ENCODE measurements at places on chromosomes 6 and 20. TPM values are rescaled to one million over a fixed set of nuclear protein-coding genes. Genes with fewer than 3 reads are reported as not detected.

RGS19 gene
- 20.2 TPM for total RNA-seq

ESF1 gene
- total RNA-seq, result 12.6 TPM

PEX6 gene
- total RNA-seq, result 22.6 TPM

RIPPLY2 gene
- 0.38 TPM for total RNA-seq

DDO gene
- total RNA-seq, result 3.6 TPM

TP53TG5 gene
- not detected for total RNA-seq

PAK5 gene
- 0.13 TPM for total RNA-seq

PAX1 gene
- not detected for total RNA-seq

SYCP2 gene
- 3.0 TPM for total RNA-seq

OR5V1 gene
- total RNA-seq, result not detected

SNPH gene
- total RNA-seq, result 3.1 TPM

PCK1 gene
- 29.7 TPM for total RNA-seq

TBX18 gene
- total RNA-seq, result 4.1 TPM

DPPA5 gene
- not detected for total RNA-seq

MTFR2 gene
- total RNA-seq, result 1.3 TPM

FKBP1C gene
- 0.25 TPM for total RNA-seq

MYCT1 gene
- total RNA-seq, result 14.2 TPM

MCCD1 gene
- 3.5 TPM for total RNA-seq

CLVS2 gene
- total RNA-seq, result not detected

SRSF12 gene
- 2.3 TPM for total RNA-seq

GINM1 gene
- 58.9 TPM for total RNA-seq

CTCFL gene
- total RNA-seq, result not detected

C20orf202 gene
- total RNA-seq, result 0.16 TPM

CYP21A2 gene
- total RNA-seq, result 3.2 TPM

BPIFB4 gene
- not detected for total RNA-seq

C20orf204 gene
- total RNA-seq, result 2.4 TPM

PNPLA1 gene
- total RNA-seq, result 0.19 TPM

TFAP2D gene
- not detected for total RNA-seq

PLCB4 gene
- total RNA-seq, result 17.7 TPM

POM121L2 gene
- not detected for total RNA-seq

ABCF1 gene
- total RNA-seq, result 47.2 TPM

AGER gene
- 13.0 TPM for total RNA-seq

SLC12A5 gene
- 2.0 TPM for total RNA-seq

TMC2 gene
- total RNA-seq, result not detected

WFDC12 gene
- 1.4 TPM for total RNA-seq

SMLR1 gene
- 0.16 TPM for total RNA-seq

OR2H1 gene
- total RNA-seq, result not detected

SEMG1 gene
- not detected for total RNA-seq

NHLRC1 gene
- 2.0 TPM for total RNA-seq

DNMT3B gene
- total RNA-seq, result 2.9 TPM

EXOC2 gene
- total RNA-seq, result 21.7 TPM

CHRNA4 gene
- total RNA-seq, result 0.44 TPM

OXT gene
- total RNA-seq, result not detected

HLA-DQA1 gene
- total RNA-seq, result 63.5 TPM

OR2H2 gene
- not detected for total RNA-seq

ALDH8A1 gene
- total RNA-seq, result 11.2 TPM

QKI gene
- 121 TPM for total RNA-seq

SIRPB2 gene
- 8.2 TPM for total RNA-seq

PCMTD2 gene
- 53.8 TPM for total RNA-seq

E2F1 gene
- 1.5 TPM for total RNA-seq

RRAGD gene
- 31.5 TPM for total RNA-seq

FRK gene
- total RNA-seq, result 25.0 TPM

TNF gene
- total RNA-seq, result 5.4 TPM

LBP gene
- total RNA-seq, result 2.3 TPM

TOX2 gene
- 5.9 TPM for total RNA-seq

CDK5RAP1 gene
- 25.2 TPM for total RNA-seq

LY6G6D gene
- total RNA-seq, result not detected

Data from kidney (tissue), 22 donors.